HL-60 (cell line): ENCODE measurements at places on chromosomes 13 and 19.

GRCh38 chr13:27869436-27870095, 50.2 kb upstream of the PDX1 start:
- DNase-seq = no peak

DNA sequence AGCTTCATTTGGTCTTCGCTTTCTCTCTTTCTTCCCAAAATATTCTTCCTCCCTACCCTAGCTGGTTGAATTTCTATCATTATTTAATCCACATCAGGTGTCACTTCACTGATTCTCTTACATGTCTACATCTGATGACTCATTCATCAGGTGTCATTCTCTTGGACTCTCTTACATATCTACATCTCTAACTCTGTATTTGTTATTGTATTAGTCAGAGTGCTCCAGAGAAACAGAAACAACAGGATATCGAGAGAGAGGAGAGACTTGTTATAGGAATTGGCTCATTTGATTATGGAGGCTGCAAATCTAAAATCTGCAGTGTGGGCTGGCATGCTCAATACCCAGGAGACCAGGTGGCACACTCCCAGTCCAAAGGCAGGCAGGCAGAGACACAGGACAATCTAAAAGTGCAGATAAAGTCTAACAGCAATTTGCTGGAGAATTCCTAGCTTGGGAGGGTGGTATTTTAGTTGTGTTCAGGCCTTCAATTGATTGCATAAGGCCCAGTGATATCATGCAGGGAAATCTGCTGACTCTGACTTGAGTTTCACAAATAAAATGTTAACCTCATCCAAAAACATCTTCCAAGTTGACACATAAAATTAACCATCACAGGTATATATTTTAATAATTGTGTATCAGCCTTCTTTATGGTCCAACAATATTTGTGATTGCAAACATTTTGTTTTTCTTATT, 541.4 kb upstream of the SLITRK5 start:
- DNase-seq = no peak

- peak; percentile 23 for DNase-seq
Observed at GRCh38 chr13:110200276-110200870, 106.6 kb downstream of the COL4A1 start.

DNA sequence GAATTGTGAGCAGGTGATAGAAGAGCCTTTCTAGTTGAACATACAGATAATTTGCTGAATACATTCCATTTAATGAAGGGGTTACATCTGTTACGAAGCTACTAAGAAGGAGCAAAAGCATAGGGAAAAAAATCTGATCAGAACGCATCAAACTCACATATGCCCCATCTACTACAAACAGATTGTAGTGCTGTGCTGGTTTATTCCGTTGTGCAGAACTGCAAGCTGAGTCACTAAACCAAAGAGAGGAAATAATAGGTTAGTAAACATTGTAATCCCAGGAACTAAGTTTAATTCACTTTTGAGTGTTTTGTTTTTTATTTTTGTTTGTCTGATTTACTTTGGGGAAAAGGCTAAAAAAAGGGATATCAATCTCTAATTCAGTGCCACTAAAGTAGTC, 136.3 kb downstream of the CDK8 start:
- no peak for DNase-seq

DNA sequence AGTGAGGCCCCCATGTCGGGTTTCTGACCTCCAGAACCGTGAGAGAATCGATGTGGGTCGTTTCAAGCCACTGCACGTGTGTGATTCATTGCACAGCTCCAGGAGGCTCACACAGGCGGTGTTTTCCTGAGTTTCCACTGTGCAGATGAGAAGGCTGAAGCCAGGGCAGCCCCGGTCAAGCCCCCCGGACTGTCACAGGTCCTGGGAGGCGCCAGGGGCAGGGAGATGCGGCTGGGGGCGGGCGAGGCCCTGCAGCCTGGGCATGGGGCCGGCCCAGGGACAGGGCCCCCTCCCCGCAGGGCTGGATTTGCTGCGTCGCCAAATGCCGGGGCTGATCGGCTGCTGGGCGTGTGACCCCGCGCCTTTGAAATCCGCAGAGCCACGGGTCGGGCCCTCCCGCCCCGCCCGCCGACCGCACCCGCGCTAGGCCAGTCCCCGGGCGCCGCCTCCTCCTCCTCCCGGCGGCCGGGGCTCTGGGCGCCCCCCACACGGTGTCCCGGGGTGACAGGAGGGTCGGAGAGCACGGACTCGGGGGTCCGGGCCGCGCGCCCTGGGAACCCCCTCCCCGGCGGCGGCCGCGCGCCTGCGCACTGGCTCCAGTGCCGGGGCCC, 9.9 kb upstream of the MKNK2 start:
- DNase-seq = no peak

DNA sequence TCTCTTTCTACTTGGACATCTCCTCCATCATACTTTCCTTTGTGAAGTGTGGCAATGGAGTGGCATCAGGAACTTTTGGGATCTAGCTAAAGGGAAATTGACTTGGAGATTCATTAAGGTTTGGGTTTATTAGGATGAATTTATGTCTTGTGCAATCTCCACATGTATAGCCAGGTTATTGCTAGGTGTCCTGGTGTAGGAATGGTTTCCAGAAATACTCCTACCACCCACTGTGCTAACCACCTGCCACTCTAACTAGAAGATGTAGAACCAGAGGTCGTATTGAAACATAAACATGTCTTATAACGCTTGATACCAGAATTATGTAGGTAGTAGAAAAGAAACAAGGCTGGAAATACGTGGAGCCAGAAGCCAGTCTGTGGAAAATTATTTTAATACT, 38.1 kb upstream of the MED4 start:
- DNase-seq = no peak

DNA sequence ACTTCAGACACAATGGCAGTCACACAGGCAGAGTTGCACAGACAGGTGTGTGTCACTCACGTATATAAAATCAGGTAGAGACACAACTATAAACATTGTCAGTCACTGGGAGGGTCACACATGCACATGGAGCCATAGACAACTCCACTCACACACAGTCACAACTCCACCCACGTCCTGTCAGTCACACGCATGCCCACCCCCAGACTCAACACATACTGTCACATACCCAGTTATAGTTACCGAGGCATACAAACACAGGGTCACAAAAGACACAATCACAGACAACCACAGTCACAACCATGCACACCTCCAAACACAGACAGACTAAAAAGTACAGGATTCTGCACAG, 1.5 kb downstream of the NUMBL start:
- no peak for DNase-seq

DNA sequence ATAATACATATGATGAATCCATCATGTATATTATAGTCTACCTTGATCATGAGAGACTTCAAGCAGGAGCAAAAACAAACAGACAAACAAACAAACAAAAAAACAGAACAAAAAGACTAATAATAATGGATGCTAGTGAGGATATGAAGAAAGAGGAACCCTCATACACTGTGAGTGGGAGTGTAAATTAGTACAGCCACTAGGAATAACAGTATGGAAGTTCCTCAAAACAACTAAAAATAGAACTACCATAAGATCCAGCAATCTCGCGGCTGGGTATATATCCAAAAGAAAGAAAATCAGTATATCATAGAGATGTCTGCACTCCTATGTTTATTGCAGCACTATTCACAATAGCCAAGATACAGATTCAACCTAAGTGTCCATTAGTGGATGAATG, 7.0 kb upstream of the DLEU7 start:
- DNase-seq = peak; percentile 20

DNA sequence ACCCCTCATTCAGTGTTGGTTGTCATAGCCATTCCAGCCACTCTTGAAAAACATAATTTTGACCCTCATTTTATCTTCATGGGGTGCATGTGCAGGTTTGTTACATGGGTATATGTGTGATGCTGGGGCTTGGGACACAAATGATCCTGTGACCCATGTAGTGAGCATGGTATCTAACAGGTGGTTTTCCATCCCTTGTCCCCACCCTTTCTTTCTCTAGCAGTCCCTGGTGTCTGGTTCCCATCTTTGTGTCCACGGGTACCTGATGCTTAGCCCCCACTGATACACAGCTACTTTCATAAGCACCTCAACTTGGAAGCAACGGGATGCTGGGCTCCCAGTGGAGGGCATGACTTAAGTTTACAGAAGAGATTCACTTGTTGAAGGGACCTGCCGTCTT, 373.5 kb downstream of the UQCRFS1 start:
- DNase-seq = no peak

- DNase-seq = no peak
Observed at GRCh38 chr19:45591004-45591637, 6.5 kb upstream of the OPA3 start.

DNA sequence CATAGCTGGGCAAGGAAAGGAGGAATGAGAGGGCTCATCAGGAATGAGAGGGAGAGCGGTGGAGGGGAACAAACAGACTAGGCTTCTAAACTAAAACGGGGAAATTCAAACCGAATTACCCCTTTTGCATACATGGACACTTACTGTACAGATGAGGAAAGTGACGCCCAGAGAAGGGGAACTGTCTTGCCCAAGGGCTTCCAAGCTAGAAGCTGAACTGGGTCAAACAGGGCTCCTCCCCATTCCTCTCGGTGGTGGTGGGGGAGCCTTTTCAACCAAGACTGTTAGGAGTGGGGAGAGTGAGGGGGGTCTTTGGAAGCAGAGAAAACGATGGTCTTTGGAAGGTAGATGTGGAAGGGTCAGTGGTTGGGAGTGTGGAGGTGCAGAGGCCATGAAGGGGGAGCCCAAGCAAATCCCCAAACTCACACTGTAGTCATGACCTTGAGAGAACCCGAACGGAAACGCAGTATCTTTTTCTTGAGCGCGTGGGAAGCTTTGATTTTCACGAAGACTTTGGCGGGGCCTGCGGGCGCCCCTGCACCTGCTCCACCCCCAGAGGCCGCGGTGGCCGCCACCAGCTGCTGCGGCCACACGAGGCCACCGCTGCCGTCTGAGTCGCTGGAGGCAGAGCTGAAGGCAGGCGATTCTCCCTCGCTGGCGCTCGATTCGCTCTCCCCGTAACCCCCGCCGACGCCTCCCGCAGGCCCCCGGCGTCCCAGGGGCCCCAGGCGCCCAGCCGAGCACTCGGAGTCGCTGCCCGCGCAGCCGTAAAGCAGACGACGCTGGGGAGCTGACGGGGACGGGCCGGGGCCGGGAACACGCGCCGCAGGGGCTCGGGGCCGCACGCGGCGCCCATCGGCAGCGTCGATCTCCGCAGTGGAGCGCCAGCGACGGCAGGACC, 12.3 kb upstream of the GNG8 start:
- DNase-seq = peak; percentile 46

GRCh38 chr13:30576528-30576927, 41.2 kb upstream of the USPL1 start:
- no peak for DNase-seq

DNA sequence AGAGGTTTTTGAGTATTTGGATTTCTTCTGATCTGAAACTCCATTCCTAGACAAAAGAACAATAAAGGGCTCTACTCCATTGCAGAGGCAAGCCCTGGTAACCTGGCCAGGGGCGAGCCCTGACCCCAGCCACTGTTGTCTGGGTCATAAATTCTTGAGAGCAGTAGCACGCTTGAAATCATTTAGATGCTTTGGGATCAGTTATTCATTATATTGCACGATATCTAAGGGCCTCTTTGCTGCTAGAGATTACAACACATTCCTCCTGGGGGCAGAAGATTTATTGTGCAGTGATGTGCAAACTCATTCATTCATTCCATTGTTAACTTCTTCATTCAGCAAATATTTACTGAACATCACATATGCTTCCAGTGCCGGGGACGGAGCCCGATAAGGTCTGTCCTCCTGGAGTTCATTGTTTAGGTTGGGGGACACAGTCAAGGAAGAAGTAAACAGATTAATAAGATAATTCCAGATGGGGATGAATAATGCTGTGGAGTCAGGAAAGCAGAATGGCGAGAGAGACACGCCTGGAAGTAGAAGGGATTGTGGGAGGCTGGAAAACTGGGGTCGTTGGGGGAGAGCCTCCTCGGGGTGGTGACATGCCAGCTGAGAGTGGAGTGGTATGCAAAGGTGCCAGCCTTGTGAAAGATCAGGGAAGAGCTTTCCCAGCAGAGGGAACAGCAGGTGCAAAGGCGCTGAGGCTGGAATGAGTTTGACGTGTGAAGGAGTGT, 34.9 kb downstream of the SIPA1L3 start:
- no peak for DNase-seq

DNA sequence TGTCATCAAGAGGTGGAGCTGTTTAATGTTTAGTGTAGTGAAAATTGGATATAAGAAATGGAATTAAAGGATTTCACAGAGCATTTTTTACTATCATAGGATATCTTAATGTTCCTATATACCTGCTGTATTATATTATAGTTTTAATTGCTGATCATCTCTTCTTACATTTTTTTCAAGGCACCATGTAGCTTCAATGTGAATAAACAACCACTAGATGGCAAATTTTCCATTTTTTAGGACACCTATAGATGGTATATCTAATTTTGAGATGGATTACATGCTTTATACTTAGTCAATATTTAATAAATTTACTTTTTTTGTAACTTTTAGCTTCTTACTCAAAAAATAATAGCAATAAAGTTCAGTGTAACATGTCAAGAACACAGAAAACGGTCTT, 9.0 kb upstream of the ATXN8OS start:
- no peak for DNase-seq

GRCh38 chr19:54662730-54663129, at the start of gene LILRB4:
TSS of gene LILRB4 (plus strand) at chr19:54662985. CDS start at chr19:54663034, 49 bp downstream.
- DNase-seq = peak; percentile 63

DNA sequence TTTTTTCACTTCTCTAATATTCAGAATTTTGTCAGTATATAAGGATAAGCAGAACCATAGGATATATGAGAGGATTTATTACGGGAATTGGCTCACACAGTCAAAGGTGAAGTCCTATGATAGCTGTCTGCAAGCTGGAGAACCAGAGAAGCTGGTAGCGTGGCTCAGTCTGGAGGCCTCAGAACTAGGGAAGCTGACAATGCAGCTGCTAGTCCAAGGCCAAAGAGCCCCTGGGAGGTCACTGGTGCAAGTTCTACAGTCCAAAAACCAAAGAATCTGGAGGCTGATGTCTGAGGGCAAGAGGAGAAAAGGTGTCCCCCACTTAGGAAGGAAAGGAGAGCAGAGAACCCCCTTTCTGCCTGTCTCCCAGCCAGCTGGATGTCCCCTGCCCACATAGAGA, 114.4 kb downstream of the RNF17 start:
- DNase-seq = no peak

DNA sequence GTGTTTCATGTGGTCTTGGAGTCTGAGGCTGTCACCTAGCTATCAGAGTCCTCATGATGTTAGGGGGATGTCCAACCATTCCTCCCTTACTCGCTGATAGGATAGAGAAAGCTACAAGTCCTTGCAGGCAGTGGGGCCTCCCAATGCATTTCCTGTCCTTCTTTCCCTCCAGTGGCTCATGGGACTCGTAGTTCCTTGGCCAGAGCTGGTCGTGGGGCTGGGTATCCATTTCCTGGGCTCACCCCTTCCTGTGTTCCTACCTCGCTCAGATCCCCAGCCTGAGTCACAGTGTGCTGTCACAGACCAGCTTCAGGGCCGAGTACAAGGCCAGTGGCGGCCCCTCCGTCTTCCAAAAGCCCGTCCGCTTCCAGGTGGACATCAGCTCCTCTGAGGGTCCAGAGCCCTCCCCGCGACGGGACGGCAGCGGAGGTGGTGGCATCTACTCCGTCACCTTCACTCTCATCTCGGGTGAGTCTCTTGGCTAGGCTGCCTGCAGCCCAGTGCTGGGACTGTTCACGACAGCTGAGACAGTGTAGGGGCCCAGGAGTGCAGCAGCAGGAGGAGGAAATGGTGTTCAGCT, 19.1 kb downstream of the TMEM150B start:
- DNase-seq = no peak
